Activated naive CD4-positive, alpha-beta T cell treated with anti-CD3 and anti-CD28 coated beads, Interleukin-2, amount 10 ng/mL, durations not matched to agents 7 days and 5 days (primary cell): ENCODE measurements at places on chromosomes 1 and 21.

- DNase-seq = no peak
- no peaks in the 10 kb centered on the region for H3K27me3 ChIP-seq
- no peak overlapping the region for H3K4me3 ChIP-seq
- H3K36me3 ChIP-seq = no peaks in the 10 kb centered on the region
Observed at GRCh38 chr1:194045416-194045815, 859.0 kb upstream of the B3GALT2 start.

DNA sequence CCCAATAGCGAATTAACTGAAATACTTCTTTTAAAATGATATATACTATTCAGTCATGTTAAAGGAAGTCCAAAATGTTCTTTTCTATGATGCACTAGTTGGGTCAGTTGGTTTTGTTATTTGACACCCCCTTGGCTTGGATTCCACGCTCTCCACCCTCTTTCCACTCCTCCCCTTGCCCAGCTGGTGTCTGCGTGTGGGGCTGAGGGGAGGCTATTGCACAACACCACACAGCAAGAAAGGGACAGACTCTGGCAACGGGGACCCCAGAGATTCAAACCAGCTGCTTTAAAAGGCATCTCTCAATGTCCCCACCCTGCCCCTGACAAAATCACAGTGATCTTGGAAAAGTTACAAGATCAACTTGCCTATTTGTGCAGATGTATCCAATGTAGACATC lies 394.3 kb downstream of the TGFB2 start:
- H3K27ac ChIP-seq = no peak overlapping the region
- H3K36me3 ChIP-seq = no peaks in the 10 kb centered on the region
- DNase-seq = no peak
- no peak overlapping the region for H3K4me3 ChIP-seq
- no peaks in the 10 kb centered on the region for H3K27me3 ChIP-seq

DNA sequence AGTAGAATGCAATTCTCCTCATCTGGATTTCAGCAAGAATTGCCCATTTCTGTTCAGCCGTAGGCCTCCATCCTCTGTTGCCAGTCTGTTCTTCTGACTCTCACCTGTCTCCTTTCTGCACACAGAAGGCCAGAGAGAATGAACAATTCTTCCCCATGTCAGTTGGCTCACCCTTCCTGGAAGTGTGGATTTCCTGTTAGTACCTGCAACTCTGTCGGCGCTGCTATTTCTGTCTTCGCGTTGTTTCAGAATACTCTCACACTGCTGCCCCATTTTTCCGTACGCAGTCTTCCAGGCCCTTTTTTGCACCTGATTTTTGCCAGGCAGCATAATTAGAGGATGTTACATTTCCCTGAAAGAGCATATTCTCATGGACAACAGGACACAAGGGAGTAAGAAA lies 200.7 kb downstream of the FGGY start:
- no peak overlapping the region for H3K27ac ChIP-seq
- peaks cover 2% of the 10 kb centered on the region for H3K36me3 ChIP-seq
- no peak overlapping the region for H3K4me3 ChIP-seq
- no peaks in the 10 kb centered on the region for H3K27me3 ChIP-seq

GRCh38 chr1:100443811-100444571 lies 91.7 kb downstream of the CDC14A start:
- H3K27me3 ChIP-seq = no peaks in the 10 kb centered on the region
- peak overlapping the region; percentile 90 for H3K27ac ChIP-seq
- H3K36me3 ChIP-seq = peaks cover 54% of the 10 kb centered on the region
- H3K4me3 ChIP-seq = peak overlapping the region; percentile 42

GRCh38 chr1:230074270-230074669 lies 7.2 kb downstream of the GALNT2 start:
- peaks cover 3% of the 10 kb centered on the region for H3K36me3 ChIP-seq
- H3K27me3 ChIP-seq = no peaks in the 10 kb centered on the region
- peaks cover 40% of the 10 kb centered on the region for H3K4me1 ChIP-seq
- H3K4me3 ChIP-seq = no peak overlapping the region

- DNase-seq = peak; percentile 62
- peaks cover 36% of the 10 kb centered on the region for H3K4me1 ChIP-seq
- H3K36me3 ChIP-seq = no peaks in the 10 kb centered on the region
- peaks cover 16% of the 10 kb centered on the region for H3K27me3 ChIP-seq
Observed at GRCh38 chr1:24705260-24706073, 39.8 kb upstream of the CLIC4 start.

GRCh38 chr1:119007670-119008482 lies 19.7 kb upstream of the TBX15 start:
- no peak overlapping the region for H3K4me3 ChIP-seq
- H3K36me3 ChIP-seq = peaks cover 7% of the 10 kb centered on the region
- no peak overlapping the region for H3K27ac ChIP-seq
- peaks cover 63% of the 10 kb centered on the region for H3K27me3 ChIP-seq
- H3K4me1 ChIP-seq = peaks cover 7% of the 10 kb centered on the region

- H3K4me1 ChIP-seq = peaks cover 6% of the 10 kb centered on the region
- H3K27ac ChIP-seq = no peak overlapping the region
- peaks cover 33% of the 10 kb centered on the region for H3K36me3 ChIP-seq
- H3K27me3 ChIP-seq = no peaks in the 10 kb centered on the region
- DNase-seq = no peak
- H3K4me3 ChIP-seq = no peak overlapping the region
Observed at GRCh38 chr1:44220001-44220751, 6.9 kb downstream of the DMAP1 start.

GRCh38 chr1:156337888-156338179 lies 258 bp downstream of the CCT3 start:
- peaks cover 32% of the 10 kb centered on the region for H3K36me3 ChIP-seq
- peak overlapping the region; percentile 98 for H3K27ac ChIP-seq
- peak overlapping the region; percentile 92 for H3K4me3 ChIP-seq
- H3K27me3 ChIP-seq = no peaks in the 10 kb centered on the region
- DNase-seq = no peak
- H3K4me1 ChIP-seq = peaks cover 39% of the 10 kb centered on the region
